Activated CD8-positive, alpha-beta memory T cell treated with anti-CD3 and anti-CD28 coated beads for 1 hour (primary cell): ENCODE measurements at places on chromosomes 3 and 15.

DNA sequence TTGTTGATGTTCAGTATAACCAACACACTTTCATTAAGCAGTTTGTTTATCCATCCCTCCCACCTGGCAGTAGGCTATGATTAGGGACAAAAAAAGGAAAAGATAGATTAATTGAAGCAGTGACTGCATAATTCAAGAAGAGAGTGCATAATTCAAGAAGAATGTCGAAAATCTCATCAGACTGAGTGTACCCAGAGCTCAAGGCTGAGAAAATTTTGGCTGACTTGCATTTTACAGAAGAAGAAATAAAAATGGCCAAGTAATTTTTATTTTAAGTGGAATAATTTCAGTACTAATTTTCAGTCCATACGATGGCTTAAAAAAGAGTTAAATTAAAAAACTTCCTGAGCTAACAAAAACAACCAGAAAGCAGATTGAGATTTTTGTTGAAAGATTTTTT lies 145.4 kb upstream of the LRRFIP2 start:
- no peak for DNase-seq

GRCh38 chr15:90264671-90265070 lies 801 bp upstream of the NGRN start:
- no peak for DNase-seq

DNA sequence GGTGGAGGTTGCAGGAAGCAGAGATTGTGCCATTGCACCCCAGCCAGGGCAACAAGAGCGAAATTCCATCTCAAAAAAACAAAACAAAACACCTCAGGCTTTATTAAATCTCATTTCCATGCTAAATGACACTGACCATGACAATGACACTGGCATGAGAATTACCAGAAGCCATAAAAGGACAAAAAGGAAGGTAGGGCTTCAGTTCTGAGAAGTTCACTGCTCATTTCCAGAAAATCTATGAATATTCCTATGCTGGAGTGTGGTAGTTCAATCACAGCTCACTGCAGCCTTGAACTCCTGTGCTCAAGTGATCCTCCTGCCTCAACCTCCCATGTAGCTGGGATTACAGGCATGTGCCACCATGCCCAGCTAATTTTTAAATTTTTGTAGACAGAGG lies 44.7 kb downstream of the PCNP start:
- DNase-seq: no peak

DNA sequence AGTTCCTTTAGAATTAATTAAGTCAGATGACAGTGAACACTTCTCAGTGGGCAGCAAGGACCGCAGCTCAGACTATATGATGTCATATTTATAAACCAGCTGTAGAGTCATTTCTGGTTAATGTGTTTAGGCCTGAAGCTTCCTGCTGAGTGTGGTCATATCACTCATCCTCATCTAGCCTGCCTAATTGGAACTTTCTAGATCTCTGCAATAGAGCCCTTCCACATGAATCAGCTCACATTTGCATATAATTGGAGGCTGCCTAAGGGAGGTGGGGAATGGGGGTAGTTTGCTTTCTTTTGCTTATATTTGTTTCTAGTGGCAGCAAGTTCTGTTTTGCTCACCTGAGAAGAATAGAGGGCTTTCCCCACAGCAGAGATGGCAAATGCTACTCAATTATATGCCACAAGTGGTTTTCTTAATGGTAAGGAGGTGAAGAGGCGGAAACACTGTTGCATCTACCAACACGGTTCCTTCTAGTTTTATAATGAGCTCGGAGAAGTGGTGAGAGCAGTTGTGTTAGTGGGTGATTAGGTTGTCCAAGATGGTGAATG lies 148.1 kb downstream of the KLHL25 start:
- no peak for DNase-seq

GRCh38 chr15:58865425-58865880 lies 68.0 kb downstream of the SLTM start:
- no peak for DNase-seq

- DNase-seq: no peak
Observed at GRCh38 chr3:133058243-133058642, 20.1 kb downstream of the TMEM108 start.

DNA sequence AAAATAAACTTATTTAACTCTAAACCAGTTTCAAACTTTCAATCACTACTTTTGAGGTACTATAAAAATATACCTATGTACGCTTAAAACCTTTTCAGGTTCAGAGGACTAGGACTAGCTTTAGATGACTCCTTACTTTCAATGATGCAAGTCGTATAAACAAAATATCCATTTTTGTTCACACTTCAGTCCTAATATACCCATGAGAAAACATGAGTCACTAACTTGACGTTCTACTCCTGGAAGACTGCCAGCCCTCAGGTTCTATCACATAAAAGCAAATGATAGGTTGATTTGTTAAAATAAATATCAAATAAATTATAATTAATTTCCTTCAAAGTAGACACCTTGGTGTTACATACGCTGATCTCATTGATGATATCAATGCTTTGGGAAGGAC lies 10.6 kb upstream of the P3H2 start:
- DNase-seq: no peak

DNA sequence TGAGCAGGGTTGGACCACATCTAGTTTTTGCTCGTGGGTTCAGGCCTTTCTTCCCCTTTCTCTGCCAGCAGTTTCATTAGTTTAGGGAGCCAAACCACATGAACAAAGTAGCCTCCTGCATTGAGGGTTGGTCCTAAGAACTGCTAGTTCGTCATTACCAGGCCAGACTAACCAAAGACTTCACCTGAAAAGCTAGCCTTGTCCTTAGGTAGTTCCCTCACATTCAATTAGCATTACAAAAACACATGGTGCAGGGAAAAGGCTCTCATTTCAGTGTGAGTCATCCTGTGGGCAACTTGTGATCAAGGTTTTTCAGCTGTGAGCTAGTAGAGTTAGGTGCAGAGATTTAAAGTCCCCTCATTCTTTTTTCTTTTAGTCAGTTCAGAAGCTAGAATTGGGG lies 279.3 kb upstream of the CTNNB1 start:
- DNase-seq: no peak

- no peak for DNase-seq
Observed at GRCh38 chr15:89822951-89823711, 8.5 kb upstream of the ANPEP start.

DNA sequence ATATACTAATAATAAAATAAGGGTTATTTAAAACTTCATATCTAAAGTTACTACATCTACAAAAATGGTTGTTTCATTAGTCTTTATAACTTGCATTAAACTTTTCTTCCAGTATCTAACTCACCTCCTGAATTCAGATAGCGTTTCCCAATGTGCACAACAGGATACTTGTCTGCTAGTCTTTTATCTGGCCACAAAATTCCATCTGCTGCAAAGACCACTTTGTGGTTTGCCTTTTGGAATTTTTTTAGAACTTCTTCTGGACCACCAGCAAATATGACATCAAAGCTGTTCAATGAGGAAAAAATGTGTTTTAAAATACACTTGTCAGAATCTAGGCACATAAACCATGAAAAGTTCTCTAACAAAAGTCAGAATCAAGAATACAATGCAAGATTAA lies 50.8 kb downstream of the PLOD2 start:
- no peak for DNase-seq

GRCh38 chr3:87420171-87420570 lies 143.8 kb upstream of the POU1F1 start:
- DNase-seq: no peak

- no peak for DNase-seq
Observed at GRCh38 chr3:9846231-9846630, 2.4 kb upstream of the RPUSD3 start.

DNA sequence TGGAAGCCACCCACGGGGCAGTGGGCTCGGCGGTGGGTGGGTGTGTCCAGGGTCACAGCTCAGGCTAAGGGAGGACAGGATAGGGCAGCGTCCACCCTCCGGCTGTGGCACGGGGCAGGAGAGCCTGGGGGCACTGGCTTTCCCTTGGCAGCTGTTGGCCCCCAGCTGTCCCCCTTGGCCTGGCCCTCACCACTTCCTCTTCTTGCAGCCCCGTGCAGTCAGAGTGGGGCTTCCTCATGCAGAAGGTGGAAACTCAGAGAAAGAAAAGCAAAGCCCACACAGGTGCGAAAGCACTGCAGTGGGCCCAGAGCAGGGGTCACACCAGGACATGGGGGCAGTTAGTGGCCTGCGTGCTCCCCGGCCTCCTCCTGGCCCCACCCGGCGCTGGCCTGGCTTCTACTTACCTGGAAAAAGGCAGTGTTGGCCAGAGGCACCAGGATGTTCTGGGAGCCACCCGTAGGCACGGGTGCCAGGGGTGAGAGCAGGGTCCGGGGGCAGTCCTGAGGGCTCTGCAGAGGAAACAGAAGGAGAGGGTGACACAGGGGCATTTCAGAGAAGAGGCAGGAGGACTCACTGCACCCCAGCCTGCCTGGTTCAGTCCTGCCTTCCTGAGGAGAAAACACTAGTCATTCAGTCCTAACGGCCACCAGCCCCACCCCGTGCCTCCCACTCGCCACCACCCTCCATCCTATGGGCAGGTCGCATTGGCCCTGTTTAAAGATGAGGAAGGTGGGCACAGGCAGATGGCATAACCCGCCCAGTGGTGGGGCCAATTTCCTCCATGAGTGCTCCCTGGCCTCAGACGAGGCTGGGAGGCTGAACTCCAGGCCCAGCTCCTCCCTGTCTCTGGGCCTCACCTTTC lies 28.3 kb downstream of the PLXND1 start:
- no peak for DNase-seq

GRCh38 chr3:42070524-42070923 lies 20.6 kb upstream of the TRAK1 start:
- DNase-seq: no peak

GRCh38 chr15:91007266-91007665 lies 12.9 kb upstream of the PRC1 start:
- no peak for DNase-seq

DNA sequence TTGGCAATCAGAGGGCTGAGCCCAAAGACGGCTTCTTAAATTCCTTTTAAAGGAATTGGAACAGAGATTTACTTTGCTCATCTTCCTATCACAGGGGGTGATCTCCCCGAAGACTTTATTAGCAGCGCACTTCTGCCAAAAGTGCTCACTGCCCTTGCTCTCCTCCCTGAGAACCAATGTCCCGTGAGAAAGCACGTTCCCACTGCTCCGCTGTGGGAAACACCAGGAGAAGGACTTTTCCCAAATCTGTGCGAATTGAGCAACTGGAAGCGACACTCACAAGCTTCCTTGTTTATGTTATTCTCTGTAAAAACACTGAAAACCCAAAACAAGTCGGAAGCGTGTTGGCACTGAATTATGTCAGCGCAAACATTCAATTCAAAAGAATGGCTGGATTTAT lies 670.8 kb upstream of the NR2F2 start:
- DNase-seq: no peak

DNA sequence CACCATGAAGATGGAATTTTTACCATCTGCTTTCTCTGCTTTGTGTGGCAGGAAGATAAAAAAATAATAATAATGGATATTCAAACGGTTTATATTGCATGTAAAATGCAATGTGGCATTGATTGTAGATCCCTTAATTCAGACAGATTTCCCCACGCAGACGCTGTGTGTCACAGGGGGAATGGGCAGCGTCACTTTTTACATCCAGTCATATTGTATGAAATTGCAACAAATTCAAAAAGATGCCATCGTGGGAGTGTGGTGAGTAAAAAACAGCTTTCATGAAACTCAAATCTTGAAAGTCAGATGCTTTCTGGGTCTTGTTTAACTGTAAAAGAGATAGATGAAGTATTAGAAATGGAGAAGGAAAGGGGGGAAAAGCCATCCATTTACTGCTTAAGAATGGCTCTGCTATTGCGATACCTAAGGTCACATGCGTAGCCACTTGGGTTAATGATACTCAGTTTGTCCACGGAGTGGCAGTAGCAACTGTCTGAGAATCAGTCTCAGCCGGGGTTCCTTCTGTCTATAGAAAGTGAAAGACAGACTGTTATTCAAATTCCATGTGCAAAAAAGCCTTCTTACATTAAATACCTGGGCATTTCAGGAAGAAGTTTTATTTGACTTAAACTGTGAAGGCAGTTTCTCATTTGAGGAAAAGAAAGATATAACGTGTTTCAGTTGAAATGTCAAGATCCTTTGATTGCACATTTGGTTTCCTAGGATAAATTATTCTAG lies 28.5 kb downstream of the BTD start:
- peak; percentile 20 for DNase-seq

DNA sequence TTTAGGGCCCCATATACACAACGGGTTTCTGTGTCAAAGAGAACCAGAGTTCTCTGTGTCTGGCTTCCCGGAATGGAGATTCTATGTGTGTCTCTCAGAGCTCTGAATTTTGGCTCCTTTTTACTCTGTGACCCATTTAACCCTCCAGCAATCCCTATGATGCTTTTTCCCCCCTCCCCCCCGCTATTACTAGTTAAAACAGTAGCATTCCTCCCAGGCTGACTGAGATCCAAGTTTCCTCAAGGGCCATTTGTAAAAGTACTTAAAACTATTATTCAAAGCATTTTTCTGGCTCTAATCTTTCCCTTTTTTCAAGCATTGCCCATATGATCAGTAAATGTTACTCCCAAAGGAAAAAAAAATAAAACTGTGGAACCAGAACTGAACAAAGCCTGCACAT lies 6.6 kb upstream of the STAC start:
- no peak for DNase-seq

GRCh38 chr15:53709821-53710220 lies 49.6 kb downstream of the WDR72 start:
- DNase-seq: no peak

DNA sequence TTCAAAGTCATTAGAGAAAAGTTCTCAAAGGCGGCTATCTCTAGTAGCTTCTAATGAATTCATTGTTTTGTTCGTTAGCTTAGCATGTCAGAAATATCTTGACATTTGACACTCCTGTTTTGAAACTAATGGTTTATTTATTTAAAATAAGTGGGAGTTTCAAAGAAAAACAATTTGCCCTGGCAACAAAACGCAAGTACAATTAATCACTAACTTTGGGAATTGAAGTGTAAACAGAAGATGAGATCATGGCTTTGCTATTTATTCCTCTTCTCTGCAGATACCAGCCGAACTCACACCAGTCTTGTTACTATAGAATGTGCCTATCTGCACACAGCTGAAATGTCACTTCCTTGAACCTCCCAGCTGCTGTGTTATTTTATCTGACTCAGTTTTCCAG lies 27.5 kb downstream of the MASP1 start:
- no peak for DNase-seq

- no peak for DNase-seq
Observed at GRCh38 chr3:177916461-177916860, 619.8 kb upstream of the KCNMB2 start.

GRCh38 chr15:78010067-78010466 lies 67.4 kb downstream of the TBC1D2B start:
- no peak for DNase-seq

DNA sequence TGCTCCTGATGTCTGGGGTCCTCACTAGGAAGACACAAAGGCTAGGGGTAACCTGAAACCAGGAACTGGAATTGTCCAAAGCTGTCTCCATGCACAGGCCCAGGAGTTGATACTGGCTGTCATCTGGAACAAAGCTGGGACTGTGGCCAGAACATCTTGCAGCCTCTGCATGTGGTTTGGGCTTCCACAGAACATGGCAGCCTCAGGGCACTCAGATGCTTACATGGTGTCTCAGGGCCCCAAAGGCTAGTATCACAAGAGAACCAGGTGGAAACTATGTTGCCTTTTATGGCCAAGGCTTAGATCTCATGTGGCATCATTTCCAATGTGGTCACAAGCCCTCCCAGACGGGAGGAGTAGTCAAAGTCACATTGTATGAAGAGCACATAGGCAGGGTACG lies 335.2 kb upstream of the TRIM42 start:
- DNase-seq: no peak
